T-helper 22 cell (primary cell): ENCODE measurements at places on chromosomes 3 and 15.

GRCh38 chr15:31272558-31273257 lies 53.9 kb upstream of the KLF13 start:
- no peak for DNase-seq

- no peak for DNase-seq
These were observed 35.0 kb downstream of the CTSH start for GRCh38 chr15:78909791-78910228.

DNA sequence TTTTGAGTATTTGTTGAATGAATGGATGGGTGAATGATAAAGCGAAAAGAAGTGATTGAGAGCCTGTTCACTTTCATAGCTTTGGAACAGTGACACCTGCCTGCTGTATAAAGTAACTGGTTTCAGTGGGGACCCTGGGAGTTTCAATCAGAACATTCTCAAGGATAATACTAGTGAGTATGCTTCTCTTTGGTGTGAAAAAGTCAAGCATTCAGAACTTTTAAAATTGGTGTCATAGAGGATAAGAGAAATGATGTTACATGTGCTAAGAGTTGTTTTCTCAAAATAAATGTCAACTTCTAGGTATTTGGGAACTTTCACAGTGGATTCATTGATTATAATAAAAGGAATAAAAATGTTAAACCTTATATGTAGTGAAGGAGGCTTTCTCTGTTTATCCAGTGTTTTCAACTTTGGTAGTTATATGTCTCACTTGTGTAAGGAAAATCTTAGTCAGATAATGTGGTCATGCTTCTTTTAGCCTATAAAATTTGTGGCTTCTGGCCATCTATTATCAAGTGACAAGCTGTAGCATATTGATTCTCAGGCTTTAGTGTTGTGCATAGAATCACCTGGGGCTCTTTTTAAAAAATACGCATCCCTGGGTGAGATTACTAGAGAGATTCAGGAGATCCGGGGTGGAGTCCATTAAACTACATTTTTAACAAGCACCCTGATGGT lies 11.9 kb downstream of the LRCH3 start:
- DNase-seq = no peak

- no peak for DNase-seq
These were observed 412.4 kb upstream of the CBLB start for GRCh38 chr3:106281221-106281620.

DNA sequence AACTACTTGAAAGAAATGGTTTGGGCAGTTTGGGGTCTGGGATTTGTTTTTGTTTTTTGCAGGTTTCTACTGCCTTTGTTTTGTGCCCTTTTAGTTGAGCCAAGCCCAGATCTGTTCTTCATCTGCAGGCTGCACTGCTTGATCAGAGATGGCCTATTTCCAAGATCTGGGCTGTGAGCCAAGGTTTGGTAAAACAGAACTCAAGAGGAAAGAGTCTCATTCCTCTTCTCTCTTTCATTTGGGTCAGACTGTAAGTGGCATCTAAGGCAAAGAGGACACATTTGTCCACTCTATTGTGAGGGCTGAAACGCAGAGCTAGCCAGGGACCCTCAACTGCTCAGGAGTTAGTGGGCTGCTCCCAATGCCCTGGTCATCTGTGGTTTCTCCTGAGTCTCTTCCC lies 104.4 kb upstream of the UBE3A start:
- DNase-seq = no peak
